Heart right ventricle (tissue), 16 donors: ENCODE measurements at places on chromosomes 3 and 15. TPM values are rescaled to one million over a fixed set of nuclear protein-coding genes. Genes with fewer than 3 reads are reported as not detected.

GRCh38 chr3:2783261-2783660 is 326.9 kb downstream of the IL5RA start:
- DNase-seq = no peak

DNA sequence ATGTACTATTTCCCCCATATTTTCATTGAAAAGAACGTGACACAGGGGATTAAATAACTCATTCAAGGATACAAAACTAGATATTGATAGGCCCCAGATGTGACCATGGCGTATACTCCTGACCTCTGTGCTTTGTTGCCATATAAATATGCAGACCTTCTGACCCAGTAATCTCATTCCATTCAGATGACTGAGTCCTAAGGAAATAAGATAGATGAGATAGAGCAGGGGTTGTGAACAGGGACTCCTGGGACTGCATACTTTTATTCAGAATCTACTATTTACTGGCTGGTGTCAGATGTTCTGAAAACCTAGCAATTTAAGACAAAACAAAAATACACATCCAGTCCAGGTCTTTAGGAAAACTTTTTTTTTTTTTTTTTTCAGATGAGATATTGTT is 139.2 kb upstream of the MANF start:
- DNase-seq = no peak

- no peak for DNase-seq
Observed at GRCh38 chr3:186374376-186374775, 12.3 kb upstream of the DGKG start.

DNA sequence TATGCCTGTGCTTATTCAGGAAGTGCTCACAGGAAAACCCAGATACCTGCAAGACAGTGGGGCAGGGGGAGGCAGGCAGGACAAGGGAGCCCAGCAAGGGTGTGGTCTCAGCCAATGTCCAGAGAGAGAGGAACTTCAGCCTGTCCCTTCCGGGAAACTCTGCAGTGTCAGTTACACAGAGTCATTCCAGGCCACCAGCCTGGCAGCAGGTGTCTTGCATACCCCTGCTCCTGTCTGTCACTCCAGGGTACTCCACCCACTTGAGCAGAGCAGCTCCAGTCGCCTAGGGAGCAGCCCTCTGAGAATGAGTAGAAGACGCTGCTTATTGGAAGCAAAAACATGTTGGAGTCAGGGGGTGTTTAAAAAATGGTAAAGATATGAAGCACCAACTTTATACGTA is 431.2 kb upstream of the RGMA start:
- no peak for DNase-seq

GRCh38 chr15:41881920-41882688 is 11.7 kb downstream of the SPTBN5 start:
- DNase-seq = peak; percentile 58

DNA sequence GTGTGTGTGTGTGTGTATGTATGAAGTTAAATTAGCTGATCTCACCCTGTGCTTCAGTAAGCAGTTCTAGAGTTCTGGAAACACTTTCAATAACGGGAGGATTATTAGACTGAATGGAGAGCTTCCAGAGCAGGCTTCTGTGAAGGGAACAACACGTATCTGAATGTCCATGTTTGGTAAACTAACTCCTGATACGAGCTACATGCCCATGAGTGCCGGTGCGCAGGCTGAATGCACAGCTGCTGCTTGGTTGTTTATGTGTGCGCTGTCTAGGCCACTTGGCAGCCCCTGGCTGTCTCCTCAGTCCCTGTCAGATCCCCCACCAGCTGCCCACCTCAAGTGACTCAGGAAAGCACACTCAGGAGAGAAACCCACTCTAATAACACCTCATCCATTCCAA is 137.0 kb downstream of the EPHB1 start:
- no peak for DNase-seq

DNA sequence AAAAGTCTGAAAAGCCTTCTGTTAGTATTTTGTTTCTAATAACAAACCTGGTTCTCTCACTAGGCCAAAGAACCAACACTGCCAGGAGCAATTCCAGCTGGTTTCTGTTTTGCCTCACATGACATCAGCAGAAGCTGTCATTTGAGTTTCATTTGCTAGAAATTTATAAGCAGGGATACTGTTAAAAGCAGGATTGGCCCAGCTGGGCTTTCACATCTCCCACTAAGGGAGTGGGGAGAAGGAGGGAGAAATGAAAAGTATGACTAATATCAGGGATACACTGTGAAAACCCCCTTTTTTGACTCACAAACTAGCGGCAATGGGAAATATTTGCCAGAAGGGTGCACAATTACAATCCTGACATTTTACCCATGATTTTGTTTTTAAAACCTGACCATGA is 5.3 kb downstream of the CCDC80 start:
- DNase-seq = peak; percentile 51

DNA sequence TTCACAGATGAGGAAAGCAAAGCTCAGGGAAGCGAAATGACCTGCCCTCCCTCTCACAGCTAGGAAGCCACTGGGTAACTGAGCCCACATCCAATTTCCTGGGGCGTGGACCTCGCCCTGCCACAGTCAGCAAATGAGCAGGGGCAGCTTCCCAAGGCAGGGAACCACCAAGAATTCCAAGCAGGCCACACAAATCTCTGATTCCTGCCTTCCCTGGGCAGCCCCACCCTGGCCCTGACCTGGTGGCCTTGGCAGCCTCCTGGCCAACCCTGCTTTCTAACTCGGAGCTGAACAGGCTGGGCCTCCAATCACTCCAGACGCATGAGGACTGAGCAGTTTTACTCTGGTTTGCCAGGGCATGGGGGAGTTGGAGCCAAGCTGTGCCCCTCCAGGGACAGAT is 203.7 kb upstream of the TLE3 start:
- DNase-seq = no peak

GRCh38 chr3:12328837-12329462 is 40.1 kb downstream of the PPARG start:
- no peak for DNase-seq

DNA sequence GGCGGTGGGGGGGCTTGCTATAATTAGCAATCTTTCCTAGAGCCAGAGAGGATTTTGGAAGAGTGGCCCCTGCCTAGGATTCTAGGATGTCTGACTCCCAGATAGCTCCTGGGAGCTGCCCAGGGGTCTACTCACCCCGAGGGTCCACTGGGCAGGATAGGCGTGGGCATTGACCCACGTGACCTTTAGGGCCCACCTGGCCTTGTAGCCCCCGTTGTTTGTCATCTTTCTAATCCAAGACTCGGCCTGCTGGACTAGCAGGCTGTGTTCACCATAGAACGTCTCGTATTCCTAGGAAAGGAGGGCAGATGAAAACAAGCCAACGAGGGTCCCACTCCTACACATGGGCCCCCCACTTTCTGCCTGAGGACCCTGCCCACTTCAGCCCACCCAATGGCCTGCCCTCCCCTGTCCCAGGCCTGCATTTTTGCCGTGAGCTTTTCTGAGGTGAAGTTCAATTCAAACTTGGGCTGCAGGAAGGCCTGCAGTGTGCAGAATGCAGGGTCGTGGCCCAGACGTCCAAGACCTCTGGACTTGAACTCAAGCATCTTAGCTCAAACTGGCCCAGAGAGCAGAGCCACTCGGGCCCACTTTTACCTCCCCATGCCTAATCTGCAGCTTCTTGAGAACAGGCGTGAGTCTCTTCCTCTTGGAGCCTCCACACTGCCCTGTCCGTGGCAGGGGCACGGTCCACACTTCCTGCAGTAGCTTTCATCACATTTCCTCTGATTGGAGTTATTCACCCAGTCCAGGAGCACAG is 41.5 kb downstream of the MUC4 start:
- DNase-seq = no peak

The NR2E3 gene
- 0.04 TPM for polyA plus RNA-seq

The RHOV gene
- 0.03 TPM for polyA plus RNA-seq

The KNG1 gene
- not detected for polyA plus RNA-seq
